HuH-7 (cell line): ENCODE measurements at places on chromosomes 7 and 10.

DNA sequence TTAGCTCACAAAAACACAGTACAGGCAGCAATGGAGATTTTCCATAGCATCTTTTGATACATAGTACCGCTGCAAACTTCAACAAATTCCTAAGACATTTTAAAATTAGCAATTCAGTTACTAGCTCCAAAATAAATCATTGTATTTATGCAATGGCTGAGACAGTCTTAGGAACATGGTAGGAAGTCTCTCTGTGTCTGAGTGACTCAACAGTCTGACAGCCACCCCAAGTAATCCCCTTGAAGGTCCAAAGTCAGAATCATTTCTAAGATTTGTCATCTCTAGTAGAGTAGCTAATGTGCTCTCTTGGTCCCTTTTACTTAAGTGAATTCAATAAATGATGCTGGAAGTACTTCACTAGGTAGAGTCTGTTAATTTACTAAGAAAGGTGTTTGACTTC, 93.8 kb upstream of the NOBOX start:
- no peak for DNase-seq

DNA sequence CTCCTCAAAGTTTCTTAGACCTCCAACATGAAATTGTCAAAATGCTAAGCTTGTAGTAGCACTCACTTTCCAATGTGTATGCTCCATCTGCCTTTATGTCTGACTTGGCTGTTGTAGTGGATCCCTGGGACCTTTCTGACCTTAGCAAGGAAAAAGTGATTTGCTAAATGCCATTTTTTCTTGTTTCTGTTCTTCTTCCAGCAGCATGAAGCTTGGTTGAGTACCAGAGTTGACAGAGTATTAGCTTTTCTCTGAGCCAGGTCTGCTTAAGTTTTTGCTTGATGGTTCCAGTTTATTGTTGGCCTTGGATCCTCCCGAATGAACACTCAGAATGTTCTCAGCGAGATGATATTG, 168.7 kb downstream of the SND1 start:
- no peak for DNase-seq

GRCh38 chr7:108203537-108203936, 73.4 kb upstream of the LAMB4 start:
- no peak for DNase-seq

- no peak for DNase-seq
Measured at GRCh38 chr7:70600993-70601392, 531.0 kb upstream of the GALNT17 start.

- DNase-seq, result no peak
Measured at GRCh38 chr7:33760834-33761233, 144.5 kb upstream of the BMPER start.

- no peak for DNase-seq
Measured at GRCh38 chr10:69769395-69769992, 32.2 kb upstream of the COL13A1 start.

GRCh38 chr10:72421885-72422540, 67.3 kb upstream of the DNAJB12 start:
- no peak for DNase-seq

DNA sequence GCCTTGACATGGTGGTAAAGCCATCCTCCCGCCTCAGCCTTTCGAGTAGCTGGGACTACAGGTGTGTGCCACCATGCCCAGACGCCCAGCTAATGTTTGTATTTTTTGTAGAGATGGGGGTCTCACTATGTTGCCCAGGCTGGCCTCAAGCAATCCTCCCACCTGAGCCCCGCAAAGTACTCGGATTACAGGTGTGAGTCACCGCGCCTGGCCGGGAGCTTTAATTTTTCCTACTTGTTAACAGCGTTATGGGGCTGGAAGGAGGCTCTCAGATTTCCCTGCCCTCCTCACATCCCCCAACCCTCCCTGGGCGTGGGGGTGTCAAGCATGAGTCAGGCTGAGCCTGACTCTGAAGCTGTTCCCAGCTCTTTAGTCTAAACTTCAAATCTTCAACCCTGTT, 8.3 kb downstream of the ALKBH4 start:
- DNase-seq, result no peak

DNA sequence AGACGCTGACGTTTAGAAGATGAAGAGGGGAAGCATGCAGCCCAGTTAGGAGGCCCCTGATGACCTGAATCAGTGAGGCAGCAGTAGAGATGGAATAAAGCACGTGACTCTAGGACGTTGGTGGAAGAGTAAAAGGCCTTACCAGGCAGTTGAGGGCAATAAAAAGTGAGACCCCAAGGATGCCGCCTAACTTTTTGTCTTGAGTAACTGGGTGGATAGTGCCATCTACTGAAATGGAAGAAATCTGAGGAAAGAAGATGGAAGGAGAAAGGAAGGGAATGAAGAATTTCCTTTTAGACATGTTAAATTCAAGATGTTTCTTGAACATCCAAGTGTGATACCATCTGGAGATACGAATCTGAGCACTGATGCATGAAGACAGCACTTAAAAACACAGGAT, 220.0 kb upstream of the LRRN3 start:
- DNase-seq, result no peak

GRCh38 chr10:75662715-75663114, 231.3 kb downstream of the LRMDA start:
- DNase-seq, result no peak

GRCh38 chr10:14409856-14410458, 79.2 kb upstream of the FRMD4A start:
- no peak for DNase-seq

DNA sequence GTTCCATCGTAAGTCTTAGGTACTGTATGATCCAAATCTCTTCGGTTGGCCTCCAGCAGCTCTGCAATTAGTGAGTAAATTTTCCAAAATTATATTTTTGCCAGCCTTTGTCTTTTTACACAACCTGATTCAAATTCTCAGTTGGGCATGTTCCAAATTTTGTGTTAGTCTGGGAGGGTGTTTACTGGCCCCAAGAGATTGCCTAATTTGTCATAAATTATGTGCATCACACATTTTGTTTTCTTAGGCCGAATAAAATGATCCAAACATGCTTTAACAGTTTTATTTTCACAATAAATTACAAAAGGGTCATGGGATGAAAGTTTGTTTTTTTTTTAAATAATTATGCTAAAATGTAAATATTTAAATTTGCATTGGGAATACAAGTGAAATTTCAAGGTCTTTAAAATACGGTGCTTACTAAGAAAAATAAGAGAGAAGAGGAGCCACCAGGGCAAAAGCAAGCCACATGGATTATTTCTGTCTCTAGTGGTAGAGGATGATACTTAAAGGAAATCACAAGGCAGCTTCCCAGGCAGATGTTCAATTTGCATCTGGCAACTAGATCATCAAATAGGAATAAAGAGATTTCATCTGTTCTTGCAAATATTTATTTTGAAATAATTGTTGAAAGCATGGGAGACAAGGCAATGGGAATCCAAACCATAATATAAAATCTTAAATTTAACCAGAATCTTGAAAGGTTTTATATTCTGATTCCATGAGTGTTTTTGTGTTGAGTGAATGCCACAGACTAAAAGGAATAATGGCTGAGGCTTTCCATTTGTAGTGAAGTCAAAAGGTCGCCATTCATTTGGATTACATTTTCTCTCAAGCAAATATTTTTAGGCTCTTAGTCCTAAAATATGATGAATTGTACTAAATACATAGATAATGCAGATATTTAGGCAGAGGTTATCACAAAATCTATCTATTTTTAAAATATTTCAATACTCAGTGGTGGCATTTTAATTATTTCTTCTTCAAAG, 111.1 kb downstream of the MDFIC start:
- no peak for DNase-seq
